ENCODE measurements at places on chromosomes 11 and 22.

GRCh38 chr11:8257003-8257664 is 6.5 kb downstream of the LMO1 start:
- no peak for DNase-seq

- no peak for DNase-seq
These were observed 166.0 kb downstream of the METTL15 start for GRCh38 chr11:28274216-28274615.

GRCh38 chr11:11533751-11534150 is 88.1 kb downstream of the GALNT18 start:
- no peak for DNase-seq

GRCh38 chr22:49253656-49254055 is 574.0 kb downstream of the BRD1 start:
- DNase-seq: no peak

- peak; percentile 58 for DNase-seq
These were observed 571.2 kb downstream of the TBC1D22A start for GRCh38 chr22:47333625-47334024.

DNA sequence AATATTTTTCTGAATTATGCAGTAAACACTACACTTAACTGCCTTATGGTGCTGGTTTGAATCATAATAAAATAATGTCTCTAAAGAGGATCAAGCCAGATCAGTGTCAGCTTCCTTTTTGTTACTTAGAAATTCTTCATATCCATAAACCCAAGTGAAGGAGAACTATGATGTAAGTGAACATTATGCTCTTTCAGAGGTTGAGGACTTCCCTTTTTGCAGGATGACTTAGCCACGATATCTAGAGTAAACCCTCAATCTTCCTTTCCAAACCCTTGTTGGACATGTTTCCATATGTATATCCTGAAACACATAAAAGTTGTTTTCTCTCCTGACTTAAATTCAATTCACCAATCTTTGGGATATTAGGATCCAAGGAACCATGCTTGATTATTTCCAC is 19.1 kb downstream of the OR8D1 start:
- no peak for DNase-seq

DNA sequence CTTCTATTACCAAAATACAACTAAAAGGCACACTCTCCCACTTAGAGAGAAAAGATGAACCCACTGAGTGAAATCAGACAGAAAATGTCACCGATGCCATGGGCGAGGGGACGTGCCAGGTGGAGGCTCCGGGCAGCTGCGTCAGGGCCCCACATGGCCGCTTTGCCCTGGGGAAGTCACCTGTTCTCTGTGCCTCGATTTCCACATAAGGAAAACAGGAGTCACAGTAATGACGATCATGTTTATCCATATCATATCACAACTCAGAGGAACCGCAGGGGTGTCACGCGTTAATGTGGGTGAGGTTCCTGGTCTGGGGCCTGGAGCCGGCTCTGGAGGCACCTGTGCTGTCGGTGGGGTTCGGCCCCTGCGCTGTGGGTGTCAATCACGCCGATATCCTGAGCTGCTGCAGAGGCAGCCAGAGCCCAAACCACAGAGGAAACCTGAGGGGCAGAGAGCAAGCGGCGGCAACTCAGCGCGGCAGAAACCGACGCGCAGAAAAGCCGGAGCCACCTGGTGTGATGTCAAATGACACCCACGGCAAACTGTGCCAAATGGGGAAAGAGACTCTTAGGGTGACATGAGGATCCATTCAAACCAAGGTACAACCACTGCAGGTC is 243.7 kb downstream of the BRD1 start:
- DNase-seq: no peak

GRCh38 chr11:85539740-85540139 is 87.4 kb downstream of the DLG2 start:
- DNase-seq: no peak

GRCh38 chr11:48007677-48008076 is 27.3 kb downstream of the PTPRJ start:
- DNase-seq: no peak

- DNase-seq: peak; percentile 78
These were observed 13.3 kb downstream of the ARHGAP1 start for GRCh38 chr11:46686886-46687795.

DNA sequence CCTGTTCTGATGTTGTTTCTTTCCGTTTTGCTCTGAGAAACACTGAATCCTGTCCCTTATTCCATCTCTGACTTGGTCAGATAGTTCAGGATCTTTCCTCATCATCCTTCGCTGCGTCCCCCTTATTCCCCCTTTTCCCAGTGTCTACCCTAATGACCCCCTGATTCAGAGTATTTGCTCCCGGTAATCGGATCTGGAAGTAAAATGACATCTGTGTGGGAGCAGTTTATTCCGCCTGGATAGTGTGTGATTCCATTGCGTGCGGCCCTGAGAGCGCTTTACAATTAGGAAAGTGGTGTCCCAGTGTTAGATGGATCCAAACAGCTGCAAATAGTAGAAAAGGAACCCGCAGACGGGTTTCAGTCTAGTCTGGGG is 606 bp downstream of the DRG1 start:
- DNase-seq: peak; percentile 30

GRCh38 chr11:33682019-33682418 is 18.6 kb downstream of the C11orf91 start:
- no peak for DNase-seq

DNA sequence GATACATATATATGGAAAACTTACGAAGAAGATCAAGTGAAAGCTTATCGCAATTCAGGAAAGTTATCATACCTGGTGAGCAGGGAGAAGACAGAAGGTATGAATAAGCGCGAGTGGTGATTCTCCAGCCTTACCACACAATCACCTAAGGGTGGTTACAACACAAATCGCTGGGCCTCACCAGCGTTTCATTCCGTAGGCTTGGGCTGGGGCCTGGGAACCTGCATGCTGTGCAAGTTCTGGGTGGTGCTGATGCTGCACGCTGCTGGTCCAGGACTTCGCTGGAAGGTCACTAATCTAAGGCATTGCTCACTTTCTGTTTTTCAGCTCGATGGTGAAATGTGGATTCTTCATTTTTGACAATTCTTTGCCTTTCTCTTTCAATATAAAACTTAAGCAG is 76.6 kb upstream of the SLC25A18 start:
- DNase-seq: no peak

GRCh38 chr11:44138980-44139379 is 43.5 kb downstream of the EXT2 start:
- no peak for DNase-seq

- no peak for DNase-seq
These were observed 19.6 kb upstream of the TP53I11 start for GRCh38 chr11:44970293-44970692.

GRCh38 chr11:78192911-78193351 is 4.2 kb downstream of the USP35 start:
- DNase-seq: no peak

GRCh38 chr11:95585752-95586077 is 203.9 kb downstream of the FAM76B start:
- no peak for DNase-seq

GRCh38 chr11:102382384-102382783 is 35.4 kb downstream of the BIRC2 start:
- DNase-seq: no peak

DNA sequence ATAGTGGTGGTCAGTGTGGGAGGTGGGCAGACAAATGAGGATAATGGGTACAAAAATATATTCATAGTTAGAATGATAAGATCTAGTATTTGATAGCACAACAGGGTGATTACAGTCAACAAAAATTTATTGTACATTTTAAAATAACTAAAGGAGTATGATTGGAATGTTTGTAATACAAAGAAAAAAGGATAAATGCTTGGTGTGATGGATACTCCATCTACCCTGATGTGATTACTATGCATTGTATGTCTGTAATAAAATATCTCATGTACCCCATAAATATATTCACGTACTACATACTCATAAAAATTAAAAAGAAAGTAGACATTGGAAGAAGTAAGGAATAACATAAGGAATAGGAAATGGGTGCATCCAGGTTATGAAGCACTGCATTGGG is 15.4 kb downstream of the RRP8 start:
- no peak for DNase-seq

GRCh38 chr11:35304386-35304775 is 115.0 kb downstream of the SLC1A2 start:
- peak; percentile 74 for DNase-seq

- DNase-seq: peak; percentile 23
These were observed 36.2 kb downstream of the PISD start for GRCh38 chr22:31625661-31626426.

GRCh38 chr11:57155400-57155799 is 26.4 kb upstream of the LRRC55 start:
- no peak for DNase-seq

DNA sequence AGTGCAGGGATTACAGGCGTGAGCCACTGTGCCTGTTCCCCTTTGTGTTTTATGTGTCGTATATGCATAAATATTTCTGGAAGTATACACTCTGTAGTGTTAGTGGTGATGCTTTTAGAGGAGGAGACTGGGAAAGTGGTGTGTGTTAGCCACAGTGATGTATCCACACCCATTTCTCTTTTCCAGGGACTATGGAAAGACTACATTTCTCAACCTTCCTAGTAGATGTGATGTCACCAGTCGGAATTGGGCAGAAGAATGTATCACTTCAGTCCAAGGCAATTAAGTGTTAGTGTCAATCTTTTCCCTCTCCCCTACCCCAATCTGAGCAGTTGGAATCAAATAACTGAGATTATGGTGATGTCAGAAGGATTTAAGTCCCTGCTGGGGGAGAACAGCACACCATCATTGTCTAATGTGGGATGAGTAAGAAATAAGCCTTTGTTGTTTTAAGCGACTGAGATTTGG is 5.8 kb upstream of the ATG16L2 start:
- DNase-seq: no peak

DNA sequence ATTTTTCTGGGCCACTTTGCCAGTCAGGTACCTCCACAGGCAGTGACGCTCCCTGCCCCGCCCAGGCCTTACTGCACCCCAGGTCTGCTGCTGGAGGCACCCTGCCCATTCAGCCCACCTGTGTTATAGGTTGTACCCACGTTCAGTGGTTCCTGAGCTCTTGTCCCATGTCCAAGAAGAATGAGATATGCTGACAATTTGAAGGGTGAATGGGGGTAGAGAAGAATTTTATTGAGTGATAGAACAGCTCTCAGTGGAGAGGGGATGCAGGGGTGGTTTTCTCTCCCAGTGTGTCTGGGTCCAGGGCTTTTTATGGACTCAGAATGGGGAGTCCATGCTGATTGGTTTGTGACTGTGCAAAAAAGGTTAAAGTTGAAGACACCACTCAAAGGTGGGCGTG is 149.7 kb downstream of the LDLRAD3 start:
- DNase-seq: no peak

DNA sequence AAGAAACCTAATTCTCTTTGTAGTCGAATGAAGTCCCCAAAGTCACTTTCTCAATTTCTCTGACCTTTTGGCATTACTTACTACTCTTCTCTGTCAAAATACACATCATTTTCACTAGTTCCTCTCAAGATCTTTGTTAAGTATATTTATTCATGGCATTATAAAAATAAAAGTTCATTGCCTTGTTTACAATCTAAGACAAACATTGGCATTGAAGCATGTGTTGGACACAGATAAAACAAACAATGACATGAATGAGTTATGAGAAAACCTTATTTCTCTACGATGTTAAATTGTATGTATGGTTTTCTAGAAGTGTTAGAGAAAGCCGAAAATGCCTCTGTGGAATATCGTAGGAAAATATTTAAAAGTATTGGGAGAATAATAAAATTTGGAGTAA is 8.6 kb upstream of the OR51G1 start:
- no peak for DNase-seq

DNA sequence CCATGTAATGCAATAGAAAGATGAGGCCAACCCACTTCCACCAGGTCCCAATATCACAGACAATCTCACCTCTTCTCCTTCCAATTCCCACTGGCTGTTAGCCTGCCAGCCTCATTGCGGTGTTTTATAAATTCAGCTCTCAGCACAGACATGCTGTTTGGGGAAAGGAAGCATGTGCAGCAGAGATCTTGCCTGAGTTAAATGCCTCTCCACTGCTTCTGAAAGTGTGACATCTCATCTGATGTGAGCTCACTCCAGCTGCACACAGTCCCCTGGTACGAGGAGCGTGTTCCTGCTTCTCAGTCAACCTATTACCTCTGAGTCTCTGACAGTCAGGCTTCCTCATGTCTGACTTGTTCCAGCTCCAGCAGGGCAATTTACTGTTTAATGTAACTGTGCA is 122.7 kb upstream of the GUCY1A2 start:
- DNase-seq: no peak

DNA sequence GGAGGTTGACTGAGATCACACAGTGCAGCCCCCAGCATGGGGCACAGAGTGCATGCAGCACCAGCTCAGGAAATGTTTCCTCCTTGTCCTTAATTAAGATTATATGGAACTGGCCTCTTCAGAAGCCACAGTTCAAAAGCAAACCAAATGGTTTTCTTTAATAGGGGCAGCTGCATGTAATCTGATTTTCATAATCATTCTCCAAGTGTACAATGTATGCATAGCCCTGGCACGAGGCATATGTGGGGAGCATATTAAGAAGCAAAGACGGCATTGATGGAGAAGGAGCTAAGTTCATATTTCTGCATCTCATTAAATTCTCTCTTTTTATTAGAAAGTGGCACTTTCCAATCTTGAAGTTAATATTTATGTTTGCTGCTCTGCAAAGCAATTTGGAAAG is 9.9 kb upstream of the PARVB start:
- DNase-seq: no peak

GRCh38 chr11:61008971-61009370 is 37.5 kb downstream of the CD6 start:
- DNase-seq: no peak

Data from astrocyte of the spinal cord (primary cell).